CD4-positive, alpha-beta memory T cell (primary cell): ENCODE measurements at places on chromosomes 3 and 15. TPM values are rescaled to one million over a fixed set of nuclear protein-coding genes. Genes with fewer than 3 reads are reported as not detected.

DNA sequence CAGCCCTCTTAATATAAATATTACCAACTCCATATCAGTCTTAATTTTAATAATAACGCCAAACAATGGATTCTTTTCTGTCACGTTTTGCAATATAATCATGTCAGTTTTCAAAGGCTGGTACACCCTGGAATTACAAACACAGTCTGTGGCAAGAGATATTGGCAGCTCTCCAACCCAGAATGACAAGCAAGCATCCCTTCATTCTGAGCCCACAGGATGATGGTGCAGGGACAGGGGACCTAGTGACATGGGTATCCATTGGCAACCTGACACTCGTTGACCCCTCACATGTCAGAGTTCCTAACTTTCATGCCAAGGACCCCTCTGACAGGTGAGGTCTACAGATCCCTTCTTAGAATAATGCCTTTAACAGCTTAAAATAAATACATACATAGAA, 154.5 kb upstream of the TSC22D2 start:
- H3K27ac ChIP-seq = no peak overlapping the region
- no peaks in the 10 kb centered on the region for H3K4me1 ChIP-seq
- peaks cover 5% of the 10 kb centered on the region for H3K27me3 ChIP-seq
- H3K4me3 ChIP-seq = no peak overlapping the region
- DNase-seq = no peak

- H3K4me1 ChIP-seq = no peaks in the 10 kb centered on the region
- no peak overlapping the region for H3K27ac ChIP-seq
- peaks cover 26% of the 10 kb centered on the region for H3K36me3 ChIP-seq
- no peak overlapping the region for H3K4me3 ChIP-seq
- H3K27me3 ChIP-seq = no peaks in the 10 kb centered on the region
Observed at GRCh38 chr15:89179966-89180875, 41.2 kb downstream of the RLBP1 start.

- H3K27me3 ChIP-seq = no peaks in the 10 kb centered on the region
- H3K27ac ChIP-seq = no peak overlapping the region
- no peak for DNase-seq
- no peaks in the 10 kb centered on the region for H3K4me1 ChIP-seq
- H3K36me3 ChIP-seq = no peaks in the 10 kb centered on the region
Observed at GRCh38 chr3:48422681-48423080, 7.2 kb downstream of the PLXNB1 start.

- peaks cover 22% of the 10 kb centered on the region for H3K36me3 ChIP-seq
- H3K4me1 ChIP-seq = peaks cover 90% of the 10 kb centered on the region
- no peaks in the 10 kb centered on the region for H3K27me3 ChIP-seq
- DNase-seq = no peak
- H3K27ac ChIP-seq = no peak overlapping the region
- no peak overlapping the region for H3K4me3 ChIP-seq
Observed at GRCh38 chr3:33050071-33050653, 46.8 kb downstream of the GLB1 start.

DNA sequence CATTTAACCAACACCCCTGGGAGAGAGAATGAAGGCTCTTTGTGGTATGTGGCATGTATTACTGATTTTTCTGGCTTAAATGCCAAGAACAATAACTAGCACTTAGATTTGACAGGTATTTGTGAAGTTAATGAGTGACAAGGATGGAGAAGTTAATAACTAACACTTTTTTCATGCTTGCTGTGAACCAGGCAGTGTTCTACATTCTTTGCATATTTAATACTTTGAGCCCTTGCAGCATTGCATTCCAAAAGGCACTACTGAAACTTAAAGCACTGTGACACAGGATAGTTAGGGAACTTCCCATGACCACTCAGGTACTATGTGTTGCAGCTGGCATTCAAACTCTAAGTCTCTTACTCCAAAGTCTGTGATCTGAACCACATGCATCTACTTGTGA, 650.6 kb downstream of the ZPLD1 start:
- H3K27ac ChIP-seq = no peak overlapping the region
- DNase-seq = no peak
- H3K27me3 ChIP-seq = no peaks in the 10 kb centered on the region
- H3K4me3 ChIP-seq = no peak overlapping the region
- no peaks in the 10 kb centered on the region for H3K36me3 ChIP-seq
- H3K4me1 ChIP-seq = no peaks in the 10 kb centered on the region

DNA sequence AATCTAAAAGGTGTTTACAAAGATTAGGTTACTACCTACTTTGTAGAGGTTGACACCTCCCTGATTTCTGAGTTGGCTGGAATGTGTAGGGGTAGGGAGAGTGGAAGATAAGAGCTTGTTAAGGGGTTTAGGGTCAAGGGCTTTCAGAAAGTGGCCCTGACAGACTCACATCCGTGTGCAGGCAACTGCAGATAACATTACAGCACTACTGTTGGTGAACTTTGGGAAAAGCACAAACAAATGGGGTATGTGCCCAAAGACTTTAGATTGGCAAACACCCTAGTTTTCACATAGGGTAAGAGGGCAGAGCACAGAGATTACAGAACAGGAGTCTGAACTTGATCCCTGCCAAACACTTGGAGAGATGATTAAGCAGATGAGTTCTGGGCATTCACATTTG, 375.7 kb downstream of the EPHB1 start:
- H3K27ac ChIP-seq = no peak overlapping the region
- H3K4me3 ChIP-seq = no peak overlapping the region
- no peaks in the 10 kb centered on the region for H3K36me3 ChIP-seq

- no peak overlapping the region for H3K27ac ChIP-seq
Observed at GRCh38 chr3:195450731-195451229, 8.0 kb upstream of the ACAP2 start.

DNA sequence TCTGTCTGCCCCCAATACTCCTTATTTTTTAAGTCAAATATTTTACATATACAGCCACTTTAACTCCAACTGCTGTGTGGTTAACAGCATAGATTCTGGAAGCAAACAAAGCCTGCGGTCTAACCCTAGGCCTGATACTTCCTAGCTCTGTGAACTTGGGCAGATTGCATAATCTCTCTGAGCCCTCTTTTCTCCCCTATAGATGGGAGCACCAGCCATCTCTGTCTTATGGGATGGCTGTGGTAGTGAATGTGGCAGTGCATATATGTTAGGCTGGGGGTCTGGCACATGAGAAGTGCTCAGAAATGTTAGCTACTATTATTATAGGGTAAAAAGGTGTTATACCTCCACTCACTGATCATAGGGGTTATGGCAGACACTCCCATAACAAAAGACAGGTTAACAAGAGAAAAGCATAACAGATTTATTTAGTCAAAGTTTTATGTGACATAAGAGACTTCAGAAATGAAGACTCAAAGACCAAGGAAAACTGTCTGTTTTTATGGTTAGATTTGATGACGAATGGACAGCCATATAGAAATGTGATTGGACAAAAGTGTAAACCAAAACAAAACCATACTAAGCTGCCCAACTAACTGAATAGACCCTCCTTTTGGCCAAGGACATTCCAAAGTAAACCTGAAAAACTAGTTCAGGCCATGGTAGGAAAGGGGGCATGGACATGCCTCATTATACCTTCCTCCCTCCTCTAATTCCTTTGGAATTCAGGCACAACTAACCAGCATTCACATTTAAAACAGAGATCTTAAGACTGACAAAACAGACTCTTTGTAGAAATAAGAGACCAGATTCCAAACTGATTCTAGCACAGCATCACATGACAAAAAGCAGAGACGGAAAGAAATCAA, 53.9 kb upstream of the DAZL start:
- no peaks in the 10 kb centered on the region for H3K27me3 ChIP-seq
- H3K27ac ChIP-seq = no peak overlapping the region
- no peak for DNase-seq
- no peak overlapping the region for H3K4me3 ChIP-seq
- H3K4me1 ChIP-seq = no peaks in the 10 kb centered on the region

Gene TMCO5A
- not detected for total RNA-seq
